ENCODE measurements at places on chromosomes 3 and 15.
A peak's percentile ranks its signal among the peaks of the same experiment; 100 is the strongest.

- DNase-seq: no peak
Observed at GRCh38 chr15:71815301-71815700, 4.9 kb downstream of the NR2E3 start.

- DNase-seq: no peak
Observed at GRCh38 chr15:62112616-62113593, 46.1 kb downstream of the C2CD4A start.

- no peak for DNase-seq
Observed at GRCh38 chr3:65595222-65596028, 443.3 kb downstream of the MAGI1 start.

DNA sequence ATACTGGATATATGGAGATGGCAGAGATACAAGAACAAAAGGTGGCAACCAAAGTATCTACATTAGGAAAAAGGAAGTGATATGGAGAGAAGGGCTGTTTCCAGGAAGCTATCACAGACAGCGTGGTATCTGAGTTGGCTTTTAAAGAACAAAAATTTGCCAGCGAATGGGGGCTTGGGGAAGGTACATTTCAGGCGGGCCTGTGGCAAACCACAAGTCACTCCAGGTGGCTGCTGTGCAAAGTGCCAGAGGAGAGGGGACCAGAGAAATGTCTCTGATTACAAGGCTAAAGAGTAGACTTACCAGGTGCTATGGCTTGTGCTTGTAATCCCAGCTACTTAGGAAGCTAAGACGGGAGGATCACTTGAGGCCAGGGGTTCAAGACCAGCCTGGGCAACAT is 91.1 kb downstream of the MSL2 start:
- no peak for DNase-seq

DNA sequence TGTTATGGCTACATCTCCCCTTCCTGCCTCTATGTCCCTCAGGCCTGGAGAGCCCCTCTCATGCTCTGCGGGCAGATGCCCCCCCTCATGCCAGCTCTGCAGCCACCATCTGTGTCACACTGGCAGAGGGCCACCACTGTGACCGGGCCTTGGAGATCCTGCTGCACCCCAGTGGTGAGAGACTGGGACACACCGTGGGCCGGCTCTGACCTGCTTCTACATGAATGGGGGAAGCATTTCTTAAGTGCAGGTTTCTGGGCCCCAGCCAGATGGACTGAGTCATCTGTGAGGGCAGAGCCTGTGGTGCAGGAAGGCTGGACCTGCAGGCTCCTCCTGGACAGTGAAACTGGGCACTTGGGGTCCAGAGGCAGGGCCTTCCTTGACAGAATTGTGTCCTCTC is 4.8 kb downstream of the VWA5B2 start:
- DNase-seq: no peak

GRCh38 chr15:82535566-82536408 is 4.5 kb downstream of the RPS17 start:
- no peak for DNase-seq

DNA sequence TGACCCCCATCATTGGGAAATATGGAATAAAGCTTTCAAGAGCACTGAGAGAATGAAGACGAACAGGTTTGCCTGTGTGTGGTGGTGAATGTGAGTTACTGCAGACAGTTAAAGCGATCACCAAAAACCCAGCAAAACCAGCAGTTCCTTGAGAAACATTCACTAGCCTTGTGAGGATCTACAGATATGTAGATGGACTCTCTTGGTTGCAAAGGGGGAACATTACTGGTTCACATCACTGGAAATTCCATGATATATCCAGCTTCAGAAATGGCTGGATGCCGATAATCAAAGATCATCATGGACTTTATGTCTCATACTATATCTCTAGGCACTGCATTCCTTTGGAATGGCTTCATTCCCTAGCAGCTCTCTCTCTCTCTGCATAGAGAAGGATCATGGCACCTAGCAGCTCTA is 10.2 kb upstream of the HERC1 start:
- DNase-seq: no peak

DNA sequence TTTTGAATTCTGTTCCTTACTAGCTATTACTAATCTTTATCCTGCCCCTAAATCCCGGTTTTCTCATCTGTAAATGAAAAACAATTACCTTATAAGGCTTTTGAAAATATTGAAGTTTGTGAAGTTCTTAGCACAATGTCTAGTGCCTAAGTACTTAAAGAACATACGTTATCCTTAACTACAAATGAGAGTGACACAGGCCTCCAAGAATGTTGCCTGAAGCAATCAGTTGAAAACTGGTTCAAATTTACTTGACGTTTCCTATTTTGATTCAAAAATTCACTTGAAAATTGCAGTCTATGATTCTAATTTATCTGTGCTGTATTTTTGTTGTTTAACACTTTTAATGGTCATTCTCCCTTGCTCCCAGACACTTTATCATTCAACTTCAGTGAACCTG is 3.2 kb downstream of the SENP7 start:
- DNase-seq: no peak

GRCh38 chr3:123732447-123732846 is 147.6 kb upstream of the HACD2 start:
- DNase-seq: no peak

- DNase-seq: no peak
Observed at GRCh38 chr3:97515076-97515475, 249.5 kb upstream of the ARL6 start.

DNA sequence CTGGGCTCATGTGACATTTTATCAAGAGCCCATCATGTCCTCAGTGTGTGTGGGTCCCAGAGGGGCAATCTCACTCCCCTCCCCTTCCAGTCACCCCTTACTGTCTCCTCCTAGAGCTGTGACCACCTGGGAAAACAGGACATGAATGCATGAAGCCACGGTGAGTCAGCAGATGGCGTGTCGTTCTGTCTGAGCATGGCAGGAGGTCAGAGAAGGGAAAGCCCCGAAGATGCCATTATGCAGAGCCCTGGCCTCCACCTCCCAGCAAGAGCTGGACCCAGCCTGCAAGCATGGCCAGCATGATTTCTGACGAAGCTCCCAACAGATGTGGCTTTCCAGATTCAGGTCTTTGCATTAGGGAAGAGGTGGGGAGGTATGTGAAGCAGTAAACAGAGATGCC is 118.5 kb downstream of the TLE3 start:
- DNase-seq: no peak

- no peak for DNase-seq
Observed at GRCh38 chr3:179067839-179068238, 3.8 kb downstream of the ZMAT3 start.

GRCh38 chr15:67839929-67840748 is at the start of gene RNU6-1:
TSS of gene RNU6-1 (minus strand) at chr15:67840045.
- DNase-seq: peak; percentile 92

DNA sequence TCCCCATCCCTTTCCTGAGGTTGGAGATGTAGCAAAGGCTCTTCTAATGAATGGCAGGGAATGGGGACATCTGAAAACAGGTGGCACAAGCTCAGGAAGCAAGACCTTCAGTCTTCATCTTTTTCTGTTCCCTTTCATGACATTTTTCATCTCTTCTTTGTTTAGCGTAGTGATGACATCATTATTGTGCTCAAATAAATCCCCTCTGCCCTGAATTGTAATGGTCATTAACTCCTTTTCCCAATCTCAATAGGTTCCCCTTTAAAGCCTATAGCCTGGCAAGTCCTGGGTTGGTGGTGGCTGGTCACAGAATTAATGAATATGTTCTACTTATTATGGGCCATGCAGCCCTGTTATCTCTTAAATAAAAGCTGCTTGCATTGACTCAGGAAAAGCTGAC is 21.4 kb downstream of the TF start:
- DNase-seq: no peak

DNA sequence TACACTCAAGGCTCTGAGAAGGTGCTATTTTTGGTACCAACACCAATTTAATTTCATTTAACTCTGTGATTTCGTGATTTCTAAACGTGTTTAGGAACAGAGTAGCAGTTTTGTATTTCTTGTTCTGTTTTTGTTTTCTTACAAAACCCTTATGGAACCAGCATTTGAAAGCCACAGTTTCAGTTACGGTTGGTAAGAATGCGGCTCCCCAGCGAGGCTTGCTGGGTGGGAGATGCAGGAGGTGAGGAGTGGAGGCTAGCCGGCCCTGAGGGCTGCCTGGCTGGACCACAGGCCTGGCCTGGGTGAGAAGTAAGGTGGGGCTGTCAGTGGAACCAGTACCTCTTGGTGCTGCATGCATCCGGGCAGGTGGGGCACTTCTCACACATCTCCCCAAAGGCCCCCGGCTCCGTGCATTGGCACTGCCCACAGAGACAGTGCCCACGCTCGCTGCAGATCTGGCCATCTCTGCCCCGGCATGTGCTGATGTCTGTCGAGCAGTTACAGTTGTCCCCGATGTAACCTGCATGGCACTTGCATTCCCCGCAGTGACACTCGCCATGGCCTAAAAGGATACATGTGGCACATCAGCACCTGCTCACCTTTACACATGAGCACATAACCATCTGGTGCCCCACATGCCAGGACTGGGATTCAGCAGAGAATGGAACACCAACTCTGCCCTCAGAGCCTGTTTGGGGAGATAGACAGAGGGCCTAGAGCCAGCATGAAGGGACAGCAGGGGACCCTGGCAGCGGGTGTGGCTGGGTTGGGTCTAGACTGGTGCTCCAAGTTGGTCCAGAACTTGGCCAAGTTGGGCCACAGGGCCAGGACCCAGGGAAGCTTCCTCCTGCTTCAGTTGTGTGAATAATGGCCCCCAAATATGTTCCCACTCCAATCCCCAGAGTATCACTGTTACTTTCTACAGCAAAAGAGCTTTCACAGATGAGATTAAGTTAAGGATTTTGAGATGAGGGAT is 43.4 kb downstream of the UMPS start:
- no peak for DNase-seq

- DNase-seq: no peak
Observed at GRCh38 chr3:45272828-45273470, 46.9 kb upstream of the TMEM158 start.

GRCh38 chr3:157129803-157130466 is 30.0 kb downstream of the CCNL1 start:
- DNase-seq: no peak

DNA sequence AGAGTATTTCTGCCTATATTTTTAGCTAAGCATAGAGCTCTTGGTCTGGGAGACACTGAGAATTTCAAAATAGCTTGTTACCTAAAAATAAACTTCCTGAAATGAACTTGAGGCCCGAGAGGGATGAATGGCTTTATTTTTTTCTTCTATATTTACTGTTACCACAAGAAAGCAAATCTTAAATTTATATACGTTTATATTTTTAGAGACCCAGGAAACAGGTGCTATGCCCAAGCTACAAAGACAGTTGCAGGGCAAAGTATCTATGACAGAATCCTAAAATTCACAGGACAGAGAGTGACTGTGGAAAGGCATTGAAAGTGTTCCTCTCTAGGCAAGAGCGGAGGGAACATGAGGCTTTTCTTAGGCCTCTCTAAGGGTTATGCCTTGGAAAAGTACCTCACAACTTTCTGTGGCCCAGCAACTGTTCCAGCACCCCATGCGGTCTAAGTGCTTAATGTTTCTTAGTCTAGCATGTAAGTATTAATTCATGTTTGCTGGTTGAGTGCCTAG is 36.5 kb downstream of the TGFBR2 start:
- DNase-seq: no peak

GRCh38 chr15:59741274-59741906 is 52.3 kb upstream of the BNIP2 start:
- DNase-seq: no peak

GRCh38 chr3:126525853-126526667 is 2.1 kb downstream of the CHST13 start:
- DNase-seq: no peak

DNA sequence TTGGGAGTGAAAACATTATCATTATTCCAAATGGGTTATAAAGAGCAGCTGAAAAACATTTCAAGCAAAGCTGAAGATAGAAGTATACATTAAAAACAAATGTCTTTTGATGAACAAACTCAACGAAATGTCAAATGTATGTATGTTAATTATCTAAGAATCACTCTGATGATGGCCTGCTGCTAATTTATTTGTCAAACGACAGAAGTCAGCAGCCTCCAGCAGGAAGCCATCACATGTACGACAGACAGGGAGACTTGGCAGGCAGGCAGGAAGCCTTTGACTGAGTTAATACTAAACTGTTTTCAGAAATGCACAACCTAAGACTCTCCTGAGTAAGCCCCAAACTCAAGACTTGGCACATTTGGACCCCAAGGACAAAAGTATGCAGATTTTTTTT is 491.1 kb downstream of the ZNF385D start:
- no peak for DNase-seq

DNA sequence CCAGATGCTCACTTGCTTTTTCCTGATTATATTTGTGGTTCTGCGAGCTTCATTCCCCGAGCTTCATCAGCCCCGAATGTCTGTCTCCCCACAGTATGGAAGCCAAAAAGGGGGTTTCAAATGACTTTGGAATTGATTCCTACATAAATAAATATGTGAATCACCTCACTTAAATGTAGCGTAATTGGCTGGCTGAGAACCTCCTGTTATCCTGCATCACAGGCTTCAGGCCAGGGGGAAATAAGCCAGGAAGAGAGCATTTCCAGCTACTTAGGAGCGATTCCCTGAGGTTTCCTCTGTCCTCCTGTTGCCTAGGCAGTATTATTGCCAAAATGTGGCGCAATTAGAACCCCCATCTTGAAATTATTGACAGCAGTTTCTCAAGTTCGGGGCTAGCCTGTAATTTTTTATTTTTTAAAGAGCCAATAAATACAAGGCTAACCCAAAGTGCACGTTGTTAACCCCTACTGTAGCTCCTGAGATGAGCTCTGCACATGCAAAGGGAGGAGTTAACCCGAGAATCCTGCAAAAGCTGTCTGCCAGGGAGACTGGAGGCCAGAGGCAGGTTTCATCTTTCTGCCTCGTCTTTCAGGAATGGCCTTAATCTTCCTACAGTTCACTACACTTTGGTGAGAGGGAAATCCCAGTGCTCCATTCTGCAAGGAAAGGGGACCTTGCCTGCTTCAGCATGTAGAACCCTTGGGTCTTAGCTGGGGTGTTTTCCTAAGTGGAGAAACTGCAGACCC is 148.2 kb downstream of the ADAMTS9 start:
- DNase-seq: no peak

DNA sequence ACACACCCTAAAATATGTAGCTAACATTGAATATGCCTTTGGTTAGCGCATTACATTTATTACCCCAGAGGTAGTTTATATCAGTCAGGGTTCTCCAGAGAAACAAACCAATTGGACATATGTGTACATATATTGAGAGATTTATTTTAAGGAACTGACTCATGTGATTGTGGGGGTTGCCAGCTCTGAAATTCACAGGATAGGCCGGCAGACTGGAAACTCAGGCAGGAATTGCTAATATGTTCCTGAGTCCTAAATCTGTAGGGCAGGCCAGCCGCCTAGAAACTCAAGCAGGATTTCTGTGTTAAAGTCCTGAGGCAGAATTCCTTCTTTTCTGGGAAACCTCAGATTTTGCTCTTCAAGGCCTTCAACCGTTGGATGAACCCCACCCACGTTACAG is 189.7 kb downstream of the CDIN1 start:
- no peak for DNase-seq

DNA sequence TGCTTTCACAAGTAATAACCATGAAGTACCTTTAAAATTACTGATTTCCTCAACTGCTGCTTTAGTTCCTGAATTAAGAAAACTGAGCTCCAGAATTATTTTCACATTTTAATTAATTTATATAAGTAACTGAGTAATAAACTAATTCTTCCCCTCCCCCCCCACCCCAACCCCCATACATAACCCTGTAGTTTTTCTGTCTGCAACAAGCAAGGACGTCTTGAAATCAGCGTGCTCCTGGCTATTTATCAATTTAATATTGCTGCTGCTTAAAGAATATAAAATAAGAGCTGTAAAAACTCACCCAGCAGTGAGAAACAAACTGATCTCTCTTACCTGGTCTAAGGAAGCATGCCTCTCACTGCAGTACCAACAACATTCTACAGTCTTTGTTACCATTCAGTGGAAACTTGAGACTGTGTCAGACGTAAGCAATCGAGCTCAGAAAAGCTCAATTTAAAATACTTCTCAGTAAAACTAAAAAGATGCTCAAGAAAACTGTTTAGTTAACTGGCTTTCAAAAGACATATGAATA is 121.0 kb downstream of the TFDP2 start:
- no peak for DNase-seq
